T1000 (cell line): ENCODE measurements at places on chromosomes 11 and 22.

GRCh38 chr11:67027943-67028542 is 5.1 kb downstream of the SYT12 start:
- DNase-seq: no peak

GRCh38 chr11:130023204-130023603 is 20.6 kb upstream of the PRDM10 start:
- no peak for DNase-seq

DNA sequence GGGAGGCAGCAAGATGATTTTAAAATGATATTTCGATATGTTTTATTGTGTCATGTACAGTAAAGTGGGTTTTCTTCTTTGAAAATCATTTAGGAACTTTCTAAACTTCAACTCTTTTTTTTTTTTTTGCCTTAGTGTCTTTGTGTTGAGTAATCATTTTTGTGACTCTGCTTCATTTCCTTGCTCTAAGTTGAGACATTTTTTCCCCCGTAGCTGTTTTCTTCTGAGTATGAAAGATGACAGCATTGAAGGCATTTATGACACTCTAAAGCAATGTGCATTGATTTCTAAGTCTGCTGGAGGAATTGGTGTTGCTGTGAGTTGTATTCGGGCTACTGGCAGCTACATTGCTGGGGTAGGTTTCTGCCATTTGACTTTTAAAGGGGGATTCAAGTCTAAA is 23.5 kb downstream of the RRM1 start:
- DNase-seq: no peak

DNA sequence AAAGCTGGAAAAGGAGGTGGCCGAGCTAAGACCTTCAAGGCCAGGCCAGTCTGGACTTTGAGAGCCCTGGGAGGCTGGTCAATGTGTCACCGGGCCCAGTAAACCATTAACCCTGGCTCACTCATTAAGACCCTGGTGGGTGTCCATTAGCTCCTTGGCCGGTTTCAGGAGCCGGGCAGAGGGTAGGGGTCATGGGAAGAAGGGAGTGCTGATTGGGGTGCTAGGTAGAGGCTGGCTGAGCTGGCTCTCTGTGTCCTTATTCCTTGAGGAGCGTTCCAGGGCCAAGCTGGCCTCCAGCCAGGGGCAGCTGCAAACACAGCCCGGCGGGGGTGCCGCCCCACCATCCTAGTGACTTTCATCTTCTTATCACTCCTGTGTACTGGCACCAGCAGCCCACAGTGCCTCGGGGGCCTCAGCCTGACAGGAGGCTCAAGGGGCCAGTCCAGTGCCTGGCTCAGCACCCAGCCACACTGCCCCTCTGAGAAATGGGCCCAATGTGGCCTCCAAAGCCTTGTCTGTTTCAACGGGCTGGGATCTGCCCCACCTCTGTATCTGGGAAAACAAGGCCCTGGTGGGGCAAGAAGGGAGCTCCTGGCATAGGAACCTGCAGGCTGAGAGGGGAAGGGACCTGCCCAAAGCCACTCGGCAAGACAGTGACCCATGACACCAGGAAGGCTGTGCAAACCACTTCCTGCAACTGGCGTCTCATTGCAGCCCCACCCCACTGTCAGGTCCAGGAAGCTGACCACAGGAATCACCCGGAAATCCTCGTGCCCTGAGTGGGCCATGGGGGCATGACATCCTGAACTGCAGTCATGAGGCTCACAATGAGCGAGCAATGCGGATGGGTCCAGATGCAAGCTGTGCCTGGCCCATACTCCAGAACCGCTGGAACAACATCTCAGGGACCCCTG is 15.1 kb upstream of the RGL4 start:
- no peak for DNase-seq

DNA sequence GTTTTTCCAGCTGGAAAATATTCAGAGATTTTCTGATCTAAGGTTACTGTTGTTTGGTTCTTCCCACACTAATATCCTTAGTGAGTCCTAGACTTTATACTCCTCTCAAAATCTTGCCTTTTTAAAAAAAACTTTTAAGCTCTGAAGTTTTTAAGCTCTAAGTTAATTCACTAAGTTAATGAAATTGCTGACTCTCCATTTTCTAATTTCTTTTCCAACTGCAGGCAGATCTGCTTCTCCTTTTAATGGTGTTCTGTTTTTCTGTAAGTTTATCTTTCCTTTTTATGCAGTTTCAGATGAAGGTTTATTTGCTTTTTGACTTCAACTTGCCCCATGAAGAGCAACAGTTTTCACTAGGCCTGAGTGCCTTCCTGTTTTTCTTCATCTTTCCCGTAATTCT is 125.8 kb upstream of the ARHGAP42 start:
- DNase-seq: no peak
